ENCODE measurements at places on chromosomes 13 and 19.

DNA sequence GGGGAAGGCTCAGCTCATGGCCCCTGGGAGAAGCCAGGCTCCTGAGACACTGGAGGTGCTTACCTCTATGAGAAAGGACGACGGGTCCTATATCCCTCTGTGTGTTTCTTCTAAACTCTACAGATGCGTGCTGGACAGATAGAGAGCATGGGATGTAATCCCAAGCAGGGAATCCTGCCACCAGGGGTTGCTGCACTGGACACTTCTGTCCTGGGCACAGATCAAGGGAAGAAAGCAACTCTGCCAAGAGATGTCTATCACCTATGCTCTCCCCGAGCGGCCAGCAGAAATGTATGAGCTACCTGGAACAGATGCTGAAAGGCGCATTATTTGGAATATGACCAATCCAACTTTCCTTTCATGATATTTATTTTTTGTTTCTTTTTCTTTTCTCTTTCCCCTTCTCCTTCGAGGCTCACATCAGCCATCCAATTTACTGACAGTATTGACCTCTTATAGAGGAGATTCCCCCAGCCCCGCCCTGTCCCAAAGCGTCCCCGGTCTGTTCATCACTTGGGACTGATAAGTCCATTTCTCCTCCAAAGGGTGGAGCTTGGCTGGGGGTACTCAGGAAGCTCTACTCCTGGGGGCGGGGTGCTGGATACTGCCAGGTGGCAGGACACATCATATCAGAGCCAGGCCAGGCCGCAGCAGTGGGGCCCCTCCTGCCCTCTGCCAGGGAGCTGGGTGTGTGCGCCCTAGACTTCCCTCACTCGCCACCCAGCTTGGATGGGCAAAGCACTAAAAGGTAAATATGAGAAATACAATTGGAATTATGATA lies 34.2 kb downstream of the TSHZ3 start:
- DNase-seq, result no peak

- DNase-seq, result no peak
Measured at GRCh38 chr19:50167314-50167721, 4.2 kb upstream of the IZUMO2 start.

- DNase-seq, result no peak
Measured at GRCh38 chr19:28874742-28875141, 338.2 kb downstream of the UQCRFS1 start.

GRCh38 chr19:48491793-48492123 lies 19.9 kb downstream of the LMTK3 start:
- DNase-seq, result no peak

- DNase-seq, result no peak
Measured at GRCh38 chr13:86080340-86080995, 281.2 kb upstream of the SLITRK6 start.

DNA sequence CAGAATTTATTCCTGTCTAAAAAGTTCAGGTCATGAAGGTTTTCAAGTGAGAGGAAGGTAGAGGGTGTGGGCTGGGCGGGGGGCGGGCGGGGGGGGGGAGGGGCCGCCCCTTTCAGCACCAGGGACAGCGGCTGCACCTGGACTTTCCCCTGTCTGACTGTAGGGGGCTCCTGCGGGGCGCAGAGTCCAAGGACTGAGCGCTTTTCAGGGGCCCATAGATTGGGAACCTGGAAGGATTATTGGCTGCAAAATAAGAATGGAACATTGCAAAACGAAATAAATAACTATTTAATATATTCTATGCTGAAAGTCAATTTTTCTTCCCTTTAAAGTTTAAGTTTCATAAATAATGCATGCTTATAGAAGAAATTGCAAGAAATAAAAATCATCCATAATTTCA lies 8.9 kb upstream of the CYP4F3 start:
- peak; percentile 6 for DNase-seq

DNA sequence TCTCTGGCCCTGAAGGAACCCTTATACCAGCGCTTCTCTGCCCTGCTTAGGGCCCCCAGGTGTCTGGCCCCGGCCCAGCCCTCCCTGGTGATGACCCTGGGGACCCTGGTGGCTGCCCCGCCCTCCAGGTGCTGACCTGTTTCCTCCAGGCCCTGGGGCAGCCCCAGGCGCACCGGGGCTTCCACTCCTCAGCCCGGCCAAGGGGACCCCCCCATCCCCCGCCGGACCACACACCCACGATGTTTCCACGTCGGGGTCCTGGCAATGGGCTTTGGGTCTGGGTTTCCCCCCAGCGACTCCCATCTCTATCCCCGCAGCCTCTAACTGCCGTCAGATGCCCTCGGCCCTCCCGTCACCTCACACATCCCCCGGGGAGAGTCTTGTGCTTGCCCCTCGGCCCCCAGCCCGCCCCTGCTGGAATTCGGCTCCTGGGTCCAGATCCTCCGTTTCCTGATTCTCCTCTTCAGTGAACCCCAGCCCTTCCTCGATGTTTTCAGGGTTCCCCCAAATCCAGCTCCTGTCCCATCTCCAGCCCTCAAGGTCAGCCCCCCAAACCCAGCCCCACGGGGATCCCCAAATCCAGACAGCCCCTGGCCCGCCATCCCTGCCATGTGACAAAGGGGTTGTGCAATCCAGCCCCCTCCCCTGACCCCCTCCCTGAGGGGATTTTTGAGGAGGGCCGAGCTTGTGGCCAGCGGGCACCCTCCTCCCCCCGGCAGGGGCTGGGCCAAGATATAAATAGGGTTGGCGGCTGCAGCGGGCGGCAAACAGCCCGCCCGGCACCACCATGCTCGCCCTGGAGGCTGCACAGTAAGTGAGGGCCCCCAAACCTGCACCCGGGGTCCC lies at the start of gene SPIB:
SPIB (plus strand) TSS at position 763 of the 846 bp plus-strand sequence; CDS start at position 788, 25 bp downstream.
- DNase-seq, result no peak

DNA sequence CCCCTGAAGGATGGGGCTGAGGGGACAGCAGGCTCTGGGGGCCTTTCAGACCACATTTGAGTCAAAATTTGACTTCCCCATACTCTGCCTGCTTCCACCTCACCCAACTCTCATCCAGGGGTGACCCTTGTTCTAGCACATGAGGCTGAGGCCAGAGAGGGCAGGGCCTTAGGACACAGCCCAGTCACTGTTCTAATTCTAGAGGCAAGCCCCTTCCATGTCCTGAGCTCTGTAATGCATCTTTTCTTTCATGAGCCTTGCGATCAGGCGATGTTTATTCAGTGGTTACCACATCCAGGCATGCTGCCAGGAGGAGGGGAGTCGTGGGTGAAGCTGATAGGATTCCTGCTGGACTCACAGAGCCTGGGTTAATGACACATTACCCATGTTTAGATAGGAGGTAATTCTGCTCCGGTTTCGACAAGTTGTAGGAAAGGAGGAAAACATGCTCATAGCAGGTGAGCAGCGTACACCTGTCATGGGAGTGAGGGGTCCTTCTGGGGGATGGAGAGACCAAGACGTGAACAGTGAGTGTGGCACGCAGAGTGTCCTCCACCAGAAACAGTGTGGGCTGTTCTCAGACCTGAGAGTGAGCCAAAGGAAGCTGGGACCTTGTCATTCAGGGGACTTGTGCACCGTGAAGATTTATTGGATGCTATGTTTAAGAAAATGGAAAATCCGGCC lies 9.3 kb downstream of the RPS9 start:
- no peak for DNase-seq

GRCh38 chr13:66950666-66951065 lies 279.5 kb downstream of the PCDH9 start:
- DNase-seq, result no peak

GRCh38 chr19:1074544-1075283 lies 7.7 kb downstream of the ARHGAP45 start:
- peak; percentile 91 for DNase-seq

DNA sequence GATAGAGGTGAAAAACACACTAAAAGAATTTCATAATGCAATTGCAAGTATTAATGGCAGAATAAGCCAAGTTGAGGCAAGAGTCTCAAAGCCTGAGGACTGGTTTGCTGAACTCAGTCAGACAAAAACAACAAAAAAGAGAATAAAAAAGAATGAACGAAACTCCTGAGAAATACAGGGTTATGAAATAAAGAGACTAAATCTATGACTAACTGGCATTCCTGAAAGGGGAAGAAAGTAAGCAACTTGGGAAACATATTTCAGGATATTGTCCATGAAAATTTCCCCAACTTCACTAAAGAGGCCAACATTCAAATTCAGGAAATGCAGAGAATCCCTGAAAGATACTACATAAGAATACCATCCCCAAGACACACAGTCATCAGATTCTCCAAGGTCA lies 47.8 kb downstream of the UBL3 start:
- DNase-seq, result no peak

DNA sequence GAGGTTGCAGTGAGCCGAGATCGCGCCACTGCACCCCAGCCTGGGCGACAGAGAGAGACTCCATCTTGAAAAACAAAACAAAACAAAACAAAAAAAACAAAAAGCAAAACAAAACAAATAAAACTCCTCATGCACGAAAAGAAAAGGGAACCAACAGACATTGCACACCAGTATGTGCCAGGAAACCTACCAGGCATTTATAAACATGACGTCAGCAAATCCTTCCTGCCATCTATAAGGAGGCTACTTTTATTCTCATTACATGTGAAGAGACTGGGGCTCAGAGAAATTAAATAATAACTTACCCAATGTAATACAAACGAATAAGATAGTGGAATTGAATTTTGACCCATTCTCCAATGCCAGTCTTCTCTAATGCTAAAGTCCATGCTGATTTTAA lies 197.2 kb downstream of the NUFIP1 start:
- no peak for DNase-seq
